ENCODE measurements at places on chromosomes 4 and X. TPM values are rescaled to one million over a fixed set of nuclear protein-coding genes. Genes with fewer than 3 reads are reported as not detected.

The HS3ST1 gene
- 5.2 TPM for total RNA-seq

The PPEF2 gene
- total RNA-seq = not detected

The ADH1A gene
- total RNA-seq = not detected

The RBM46 gene
- total RNA-seq = 0.50 TPM

The TLR6 gene
- total RNA-seq = 6.7 TPM

All from mammary epithelial cell (primary cell).